Stimulated activated CD4-positive, alpha-beta T cell treated with anti-CD3 and anti-CD28 coated beads, Interleukin-2, amount 100 ng/mL, for 48 hours (primary cell): ENCODE measurements at places on chromosomes 5 and 9.

GRCh38 chr9:27276193-27277030 lies 20.5 kb downstream of the EQTN start:
- no peak for DNase-seq

GRCh38 chr5:59038798-59039295 lies 456.0 kb downstream of the RAB3C start:
- DNase-seq: no peak

DNA sequence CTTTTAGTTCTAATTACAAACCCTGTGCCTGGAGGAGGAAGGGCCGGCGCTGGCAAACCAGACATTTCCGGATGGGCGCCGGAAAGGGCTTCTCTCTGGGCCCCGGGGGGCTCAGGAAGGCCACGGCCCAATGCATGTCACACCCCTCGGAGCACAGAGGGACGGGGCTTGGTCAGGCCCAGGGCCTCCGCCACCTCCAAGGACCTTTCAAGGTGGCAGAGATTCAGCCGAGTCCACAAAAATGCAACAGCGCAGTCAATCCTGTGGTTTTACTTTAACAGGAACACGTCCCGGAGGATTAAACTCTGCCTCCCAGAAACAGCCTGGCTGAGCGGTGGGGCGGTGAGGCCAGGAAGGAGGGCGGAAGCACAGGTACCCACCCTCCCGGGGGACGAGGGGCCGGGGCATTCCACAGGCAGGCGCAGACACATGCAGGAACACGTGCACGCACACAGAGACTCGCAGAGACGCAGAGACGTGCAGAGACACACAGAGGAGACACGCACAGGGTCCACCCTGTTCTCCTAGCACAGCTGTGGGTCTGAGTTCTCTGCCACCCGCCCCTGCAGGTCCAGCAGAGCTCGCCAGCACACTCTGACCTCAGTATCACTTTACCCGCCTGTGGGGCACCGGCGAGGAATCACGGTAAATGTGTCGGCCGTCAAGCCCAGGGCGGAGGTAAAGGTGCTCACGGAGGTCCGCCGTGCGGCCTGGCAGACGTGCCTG lies 23.0 kb downstream of the SLC9A3 start:
- DNase-seq: no peak

DNA sequence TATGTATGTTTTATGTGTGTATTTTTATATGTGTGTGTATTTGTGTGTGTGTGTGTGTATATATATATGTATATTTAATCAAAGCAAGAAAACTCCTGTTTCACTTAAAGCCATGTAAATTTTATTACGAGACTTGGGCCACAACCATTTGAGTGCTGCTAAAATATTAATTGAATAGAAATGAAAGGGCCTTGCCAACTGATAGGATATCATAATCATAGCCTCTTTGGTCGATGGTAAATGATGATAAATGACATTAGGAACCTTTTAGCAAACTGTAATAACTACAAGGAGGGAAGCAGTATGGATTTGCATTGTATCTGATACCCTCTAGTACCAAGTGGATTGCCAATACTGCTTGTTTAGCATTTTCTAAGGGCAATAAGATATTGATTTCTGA lies 7.9 kb downstream of the TLE4 start:
- no peak for DNase-seq

GRCh38 chr9:127679506-127679905 lies 27.3 kb upstream of the CFAP157 start:
- DNase-seq: no peak

DNA sequence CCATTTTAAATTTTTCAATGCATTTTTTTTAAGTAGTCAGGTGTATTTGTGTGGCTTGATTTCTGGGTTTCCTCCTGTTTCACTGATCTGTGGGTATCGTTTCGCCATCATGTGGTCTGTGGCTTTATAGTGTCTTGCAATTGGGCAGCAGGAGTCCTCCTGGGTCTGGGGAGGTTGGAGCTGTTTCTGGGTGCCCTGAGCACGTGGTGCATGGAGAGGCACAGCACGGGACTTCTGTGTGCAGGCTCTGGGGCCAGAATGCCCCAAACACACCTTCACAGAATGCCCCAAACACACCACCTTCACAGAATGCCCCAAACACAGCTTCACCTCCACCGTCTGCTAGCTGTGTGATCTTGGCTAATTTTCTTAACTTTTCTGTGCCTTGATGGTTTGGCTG lies 82.6 kb upstream of the COL5A1 start:
- no peak for DNase-seq

- DNase-seq: peak; percentile 57
Observed at GRCh38 chr5:133460172-133460758, 152.1 kb downstream of the FSTL4 start.

DNA sequence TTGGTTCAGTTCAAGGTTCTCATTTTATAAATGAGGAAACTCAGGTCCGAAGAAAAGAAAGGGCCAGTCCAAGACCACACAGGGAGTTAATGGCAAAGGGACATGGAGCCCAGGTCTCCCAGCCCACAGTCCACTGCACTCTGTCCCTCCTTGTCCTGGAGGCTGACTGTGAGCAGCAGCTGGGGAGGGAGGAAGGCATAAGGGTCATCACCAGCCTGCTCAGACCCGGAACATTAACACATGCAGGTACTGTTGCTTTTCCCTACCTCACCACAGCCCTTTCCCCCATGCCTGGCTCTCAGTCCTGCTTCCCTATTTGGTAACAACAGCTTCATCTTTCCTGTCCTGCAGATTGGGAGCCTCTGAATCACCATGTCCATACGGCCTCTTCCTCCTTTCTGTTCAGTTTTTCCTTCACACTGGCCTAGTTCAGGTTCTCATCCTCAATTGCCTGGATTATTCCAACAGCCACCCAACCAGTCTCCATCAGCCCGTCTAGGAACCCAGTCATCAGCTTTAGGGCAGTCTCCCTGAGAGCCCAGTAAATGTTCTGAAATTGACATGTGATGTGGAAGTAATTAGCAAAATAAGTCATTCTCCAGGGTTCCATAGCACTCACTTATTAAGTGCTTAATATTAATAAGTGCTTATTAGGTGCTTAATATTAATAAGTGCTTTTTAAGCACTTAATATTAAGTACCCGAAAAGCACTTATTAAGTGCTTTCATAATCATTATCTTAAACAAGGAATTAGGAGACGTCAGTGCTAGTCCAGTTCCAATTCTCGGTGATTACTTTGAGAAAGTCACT lies 4.3 kb downstream of the GPX3 start:
- no peak for DNase-seq

GRCh38 chr9:105693435-105694189 lies 729 bp upstream of the TMEM38B start:
- no peak for DNase-seq

- no peak for DNase-seq
Observed at GRCh38 chr5:168263121-168263520, 28.3 kb upstream of the WWC1 start.

DNA sequence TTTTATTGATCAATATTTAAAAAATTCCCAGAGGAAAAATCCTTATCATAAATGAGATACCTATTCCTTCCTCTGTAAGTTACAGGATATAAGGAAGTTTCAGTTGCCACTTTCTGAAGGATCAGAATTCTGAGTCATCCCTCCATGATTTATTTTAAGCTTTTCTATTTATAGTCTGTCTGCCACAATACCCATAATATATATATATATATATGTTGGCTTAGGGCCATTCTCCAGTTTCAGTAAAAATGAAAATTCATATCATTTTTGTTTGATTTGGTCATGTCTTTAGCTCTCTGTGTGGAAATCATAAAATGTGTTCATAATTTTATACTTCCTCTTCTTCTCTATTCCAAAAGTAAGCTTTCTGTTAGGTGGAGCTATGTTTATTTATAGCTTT lies 215.8 kb upstream of the CYLC2 start:
- no peak for DNase-seq

DNA sequence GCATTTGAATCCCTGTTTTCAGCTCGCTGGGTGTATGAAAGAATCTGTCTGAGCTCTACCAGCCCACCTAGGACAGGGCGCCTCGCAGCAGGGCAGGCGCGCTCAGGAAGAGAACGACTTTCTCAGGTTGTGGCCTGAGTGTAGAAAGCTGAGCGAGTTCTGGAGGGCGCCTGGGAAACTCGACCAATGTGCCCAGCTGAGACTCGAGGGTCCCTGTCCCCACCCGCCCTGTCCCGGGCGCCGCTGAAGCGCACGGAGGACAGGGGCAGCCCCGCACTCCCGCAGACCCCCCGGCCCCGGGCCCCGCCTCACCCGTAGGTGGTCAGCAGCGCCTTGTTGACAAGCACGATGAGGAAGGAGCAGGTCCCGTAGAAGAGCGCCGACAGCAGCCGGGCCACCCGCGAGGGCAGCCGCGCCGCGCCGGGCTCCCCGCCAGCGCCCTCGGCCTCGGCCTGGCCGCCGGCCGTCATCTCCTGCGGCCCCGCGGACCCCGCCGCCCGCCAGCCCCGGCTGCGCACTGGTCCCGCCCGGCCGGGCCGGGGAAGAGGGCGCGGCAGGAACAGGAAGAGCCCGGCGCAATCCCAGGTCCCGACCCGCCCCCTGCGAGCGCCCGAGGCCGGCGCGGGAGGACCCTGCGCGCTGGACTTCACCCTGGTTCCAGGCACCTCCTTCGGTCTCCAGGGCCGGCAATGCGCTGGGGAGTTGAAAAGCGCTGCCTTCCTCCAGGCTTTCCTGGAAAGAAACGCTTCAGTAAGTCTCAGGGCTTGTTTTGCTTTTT lies at the start of gene SLC35D2:
Gene SLC35D2 (minus strand): TSS at position 547 of the 778 bp plus-strand sequence. CDS start 77 bp downstream, at position 470.
- peak; percentile 3 for DNase-seq

DNA sequence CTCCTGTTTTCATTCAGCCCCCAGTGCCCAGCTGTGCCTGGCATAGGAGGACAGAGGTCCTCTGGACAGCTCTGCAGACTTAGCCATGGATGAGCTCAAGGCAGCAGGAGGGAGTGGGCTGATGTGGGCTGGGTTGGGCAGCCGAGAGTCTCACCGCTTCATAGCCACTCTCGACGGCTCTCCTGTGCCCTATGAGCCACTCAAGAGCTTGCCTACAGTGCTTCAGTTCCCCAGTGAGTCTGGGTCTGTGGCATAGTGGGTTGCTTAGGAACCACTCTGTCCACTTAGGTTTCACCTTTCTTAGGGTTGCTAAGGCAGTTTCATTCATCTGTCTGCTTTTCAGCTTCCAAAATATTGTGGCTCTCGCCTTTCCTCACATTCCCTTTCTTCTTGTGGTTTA lies 296.8 kb downstream of the ICE1 start:
- DNase-seq: no peak

DNA sequence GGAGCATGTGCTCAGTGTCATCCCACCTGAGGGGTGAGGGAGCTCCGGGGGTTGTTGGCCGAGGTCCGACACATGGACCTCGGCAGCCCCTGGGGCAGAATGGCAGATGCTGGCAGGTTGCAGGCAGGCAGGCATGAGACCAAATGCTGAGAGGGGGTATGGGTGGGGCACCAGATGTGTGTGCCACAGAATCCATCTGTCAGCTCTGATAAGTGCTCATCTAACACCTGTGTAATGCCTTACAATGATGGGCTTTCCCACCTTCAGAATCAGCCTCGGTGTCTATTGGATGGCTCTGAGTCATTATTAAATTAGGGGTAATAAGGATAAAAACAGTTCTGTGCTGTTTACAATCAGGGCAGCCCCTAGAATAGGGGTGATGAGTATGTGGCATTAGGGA lies 73.1 kb upstream of the SAP30L start:
- no peak for DNase-seq

GRCh38 chr5:32836176-32836575 lies 125.1 kb downstream of the NPR3 start:
- DNase-seq: no peak

GRCh38 chr5:56337715-56338319 lies 104.7 kb upstream of the ANKRD55 start:
- DNase-seq: no peak

- peak; percentile 19 for DNase-seq
Observed at GRCh38 chr5:126811515-126812198, 34.7 kb downstream of the LMNB1 start.

DNA sequence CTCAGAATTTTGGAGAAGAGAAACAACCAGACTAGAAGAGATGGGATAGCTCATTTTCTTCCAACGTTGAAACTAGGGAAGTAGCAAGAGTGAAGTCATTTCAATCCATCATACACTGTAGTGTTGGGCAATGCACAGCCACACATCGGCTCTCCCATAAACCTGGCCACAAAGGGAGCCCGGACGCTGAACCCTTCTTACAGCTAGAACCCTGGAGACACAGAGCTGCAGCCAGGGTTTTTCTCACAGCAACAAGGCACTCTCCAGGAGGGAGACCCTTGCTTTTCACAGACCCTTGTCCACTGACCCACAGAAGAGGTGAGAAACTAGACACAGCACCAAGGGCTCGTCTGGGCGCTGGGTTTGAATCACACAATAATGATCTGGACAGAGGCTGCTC lies 101.4 kb upstream of the FSTL4 start:
- DNase-seq: no peak

DNA sequence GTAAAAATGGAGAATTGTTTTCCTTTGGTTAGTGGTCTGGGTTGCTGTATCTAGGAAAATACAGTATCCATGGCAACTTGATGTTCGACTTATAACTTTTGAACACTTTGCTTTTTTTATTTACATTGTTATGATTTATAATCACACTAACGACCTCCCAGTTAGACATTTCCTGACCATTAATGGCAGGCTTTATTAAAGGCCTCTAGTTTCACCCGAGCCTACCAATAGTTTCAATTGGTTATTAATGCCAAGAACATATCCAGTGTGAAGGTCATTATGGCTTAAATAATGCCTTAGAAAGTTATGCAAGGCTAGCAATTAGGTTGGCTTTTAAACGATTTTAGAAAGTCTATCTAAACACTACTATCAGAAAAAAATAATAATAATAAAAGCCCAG lies 452.0 kb downstream of the DMRTA1 start:
- no peak for DNase-seq

DNA sequence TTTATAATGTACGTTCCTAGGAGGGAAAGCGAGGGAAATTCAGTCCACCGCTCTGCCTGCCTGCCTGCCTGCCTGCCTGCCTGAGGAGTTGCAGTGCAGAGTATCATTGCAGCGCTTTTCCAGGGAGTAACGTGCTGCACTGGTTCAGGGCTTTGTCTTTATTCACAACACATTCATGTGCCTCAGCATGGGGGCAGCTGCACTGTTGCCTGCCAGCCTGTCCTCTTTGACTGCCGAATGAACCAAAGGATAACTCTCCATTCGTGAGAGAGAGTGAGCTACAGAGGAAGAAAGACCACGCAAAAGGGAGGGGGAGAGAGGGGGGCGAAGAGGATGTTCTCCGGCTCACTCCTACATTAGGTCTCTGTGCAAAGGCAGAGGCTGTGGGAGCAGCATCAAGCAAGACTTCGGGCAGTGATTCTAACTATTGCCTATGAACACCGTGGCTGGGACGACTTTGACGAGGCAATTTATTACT lies 791.2 kb downstream of the MAT2B start:
- no peak for DNase-seq

- DNase-seq: no peak
Observed at GRCh38 chr5:130978475-130978874, 186.6 kb downstream of the HINT1 start.

- no peak for DNase-seq
Observed at GRCh38 chr5:175206669-175207068, 237.3 kb downstream of the DRD1 start.

- DNase-seq: no peak
Observed at GRCh38 chr5:180975338-180975737, 13.3 kb upstream of the BTNL3 start.

DNA sequence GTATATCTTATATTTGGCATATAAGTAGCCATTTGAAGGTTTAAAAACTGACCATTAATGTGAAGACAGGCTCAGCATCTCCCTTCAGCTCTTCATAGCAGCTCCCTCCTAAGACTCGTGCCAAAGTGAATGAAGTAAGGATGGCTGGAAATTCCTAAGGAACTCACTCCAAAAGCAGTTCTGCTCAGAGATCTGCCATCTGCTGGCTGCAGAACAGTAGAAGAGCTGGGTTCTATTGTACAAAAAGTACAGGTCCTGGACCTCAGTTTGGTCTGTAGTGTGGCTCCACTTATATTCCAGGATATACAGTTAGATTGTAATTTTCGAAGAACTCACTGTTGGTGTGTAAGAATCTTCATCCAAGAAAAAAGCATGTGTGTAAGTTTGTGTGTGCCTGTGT lies 104.9 kb upstream of the RUSC2 start:
- no peak for DNase-seq
